ENCODE measurements at places on chromosomes 1 and 21.

DNA sequence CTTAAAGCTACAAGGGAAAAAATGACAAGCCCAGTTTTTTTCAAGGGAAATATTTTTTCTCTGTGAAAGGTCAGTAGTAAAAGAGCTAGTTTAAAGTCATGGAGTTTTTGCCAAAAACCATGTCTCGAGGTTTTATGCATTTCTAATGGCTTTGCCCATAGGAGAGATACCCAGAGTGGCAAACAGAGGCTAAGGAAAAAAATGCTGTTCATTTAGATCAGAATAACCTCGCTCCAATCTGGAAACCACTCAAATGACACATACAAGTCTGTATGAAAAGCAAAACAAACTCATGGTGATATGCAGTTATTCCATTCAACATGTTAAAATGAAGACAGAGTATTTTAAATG, 36.9 kb upstream of the EDEM3 start:
- DNase-seq, result peak; percentile 29

DNA sequence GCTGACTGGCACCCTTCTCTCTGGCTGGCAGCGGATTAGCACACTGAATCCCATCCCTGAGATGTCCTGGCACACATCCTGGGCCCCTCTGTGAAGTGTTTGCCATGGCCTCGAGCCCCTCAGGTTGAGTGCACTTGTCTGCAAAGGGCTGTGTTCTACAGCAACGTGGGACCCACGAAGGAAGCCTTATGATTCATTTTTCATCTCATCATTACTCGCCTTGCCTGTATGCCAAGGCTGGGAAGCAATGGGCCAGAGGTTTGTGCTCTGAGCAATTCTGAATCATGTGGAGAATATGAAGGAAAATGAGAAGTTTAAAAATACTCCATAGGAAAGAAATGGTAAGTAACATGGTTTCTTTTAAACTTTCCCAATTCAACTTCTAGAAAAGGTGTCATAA, 124.8 kb upstream of the LMO4 start:
- peak; percentile 57 for DNase-seq

DNA sequence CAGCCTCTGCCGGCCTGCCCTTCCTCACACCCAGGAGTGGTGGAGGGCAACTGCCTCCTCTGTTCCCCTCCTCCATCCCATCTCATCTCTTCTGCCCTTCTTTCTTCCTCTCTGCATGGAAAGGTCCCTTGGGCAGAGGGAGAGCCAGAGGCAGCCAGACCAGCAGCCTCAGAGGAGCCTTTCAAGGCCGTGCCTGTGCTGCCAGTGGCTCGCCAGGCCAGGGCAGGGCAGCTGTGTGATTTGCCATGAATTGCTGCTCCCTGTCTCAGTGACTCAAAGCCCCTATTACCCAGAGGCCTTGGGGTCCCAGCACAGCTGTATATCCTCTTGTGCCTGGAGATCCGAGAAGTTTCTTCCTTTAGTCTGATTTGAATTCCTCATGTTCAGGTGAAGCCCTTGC, 21.9 kb downstream of the TMCC2 start:
- no peak for DNase-seq

DNA sequence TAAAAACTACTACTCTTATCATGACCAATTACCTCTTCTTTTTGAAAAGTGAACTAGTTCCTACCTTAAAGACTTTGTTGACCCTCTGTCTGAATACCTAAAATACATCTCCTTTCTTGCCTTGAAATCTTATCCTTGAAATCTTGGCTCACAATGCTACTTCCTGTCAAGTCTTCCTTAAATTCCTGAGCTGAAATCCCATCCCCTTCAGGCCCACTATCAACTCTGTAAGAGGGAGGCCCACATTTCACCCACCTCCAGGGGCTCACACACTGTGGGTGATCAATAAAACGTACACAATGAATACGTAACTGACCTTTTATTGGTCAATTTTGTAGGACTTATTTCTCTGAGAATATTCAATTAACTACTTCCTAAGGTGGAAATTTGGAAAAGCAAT, 88.0 kb downstream of the APP start:
- no peak for DNase-seq

GRCh38 chr1:175427625-175428024, 235.0 kb upstream of the KIAA0040 start:
- no peak for DNase-seq

DNA sequence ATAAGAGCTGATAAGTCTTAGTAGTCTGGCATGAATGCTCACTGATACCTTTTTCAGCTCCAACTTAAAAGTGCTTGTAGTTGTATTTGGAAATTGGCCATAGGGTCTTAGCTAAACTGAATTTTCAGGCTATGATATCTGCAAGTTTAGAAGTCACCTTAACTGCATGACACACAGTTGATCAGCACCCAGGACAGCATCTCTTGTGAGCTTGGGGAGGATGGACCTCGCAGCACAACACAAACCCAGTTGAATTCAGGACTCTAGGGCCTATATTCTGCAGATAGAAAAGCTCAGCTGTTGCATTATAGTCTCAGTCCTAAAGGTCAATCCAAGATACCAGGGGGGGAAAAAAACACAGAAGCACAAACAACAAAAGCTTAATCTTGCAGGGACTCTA, 394.3 kb downstream of the KCNH1 start:
- no peak for DNase-seq

DNA sequence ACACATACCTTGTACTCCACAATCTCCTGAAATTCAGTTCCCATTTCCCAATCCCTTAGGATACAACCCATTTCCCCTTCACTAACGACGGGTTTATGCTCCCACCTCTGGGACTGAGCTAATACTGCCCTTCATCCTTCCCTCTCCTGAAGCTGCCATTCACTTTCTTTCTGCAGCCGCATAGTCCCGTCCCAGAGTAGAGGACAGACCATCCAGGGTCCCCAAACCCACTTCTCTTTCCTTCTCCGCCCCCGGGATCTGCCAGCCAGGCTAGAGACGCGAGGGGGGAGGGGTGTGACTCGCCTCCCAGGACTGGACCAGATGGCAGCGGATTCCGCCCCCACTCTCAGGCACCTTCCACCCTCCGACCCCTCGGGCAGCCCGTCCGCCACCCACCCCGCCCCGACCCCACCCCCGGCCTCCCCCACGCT, 679 bp downstream of the ABL2 start:
- DNase-seq, result peak; percentile 58

DNA sequence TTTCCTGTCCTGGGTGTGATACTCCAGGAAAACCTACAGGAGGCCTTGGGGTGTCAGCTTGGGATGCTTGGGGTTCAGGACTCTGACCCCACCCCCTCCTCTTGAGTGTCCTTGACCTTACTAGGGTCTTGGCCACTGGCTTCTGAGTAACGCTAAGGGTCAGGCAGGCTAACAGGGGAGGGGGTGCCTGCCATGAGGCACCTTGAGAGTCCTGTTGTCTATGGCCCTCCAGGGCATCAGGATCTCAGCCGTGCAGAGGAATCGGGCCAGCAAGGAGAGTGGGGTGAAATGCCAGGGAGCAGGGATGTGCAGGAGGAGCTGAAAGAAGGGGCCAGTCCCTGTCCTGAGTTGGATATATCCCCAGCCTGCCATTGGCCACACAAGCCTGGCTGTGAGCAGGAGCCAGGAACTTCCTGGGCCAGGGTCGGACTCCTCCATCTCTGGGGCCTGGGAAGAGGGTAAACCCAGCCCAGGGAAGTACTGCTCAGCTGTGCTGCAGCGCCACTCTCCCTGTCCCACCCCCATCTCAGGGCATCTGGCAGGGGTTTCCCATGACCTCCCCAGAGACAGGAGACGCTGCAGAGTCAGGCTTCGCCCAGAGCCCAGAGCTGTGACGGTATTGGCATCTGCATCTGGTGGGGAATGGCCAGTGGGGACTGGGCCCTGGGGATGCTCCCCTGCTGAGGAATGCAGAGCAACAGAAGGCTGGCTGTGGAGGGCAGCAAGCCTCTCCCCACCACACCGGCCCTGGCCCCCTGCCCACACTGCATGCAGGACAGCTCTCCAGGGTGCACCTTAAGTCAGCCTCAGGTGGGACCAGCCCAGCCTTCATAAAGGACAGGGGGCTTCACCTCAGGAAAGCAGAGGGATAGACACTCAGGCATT, 6.3 kb downstream of the KIF21B start:
- DNase-seq, result no peak

- peak; percentile 85 for DNase-seq
Measured at GRCh38 chr1:28602536-28603439, 10.7 kb downstream of the RAB42 start.

DNA sequence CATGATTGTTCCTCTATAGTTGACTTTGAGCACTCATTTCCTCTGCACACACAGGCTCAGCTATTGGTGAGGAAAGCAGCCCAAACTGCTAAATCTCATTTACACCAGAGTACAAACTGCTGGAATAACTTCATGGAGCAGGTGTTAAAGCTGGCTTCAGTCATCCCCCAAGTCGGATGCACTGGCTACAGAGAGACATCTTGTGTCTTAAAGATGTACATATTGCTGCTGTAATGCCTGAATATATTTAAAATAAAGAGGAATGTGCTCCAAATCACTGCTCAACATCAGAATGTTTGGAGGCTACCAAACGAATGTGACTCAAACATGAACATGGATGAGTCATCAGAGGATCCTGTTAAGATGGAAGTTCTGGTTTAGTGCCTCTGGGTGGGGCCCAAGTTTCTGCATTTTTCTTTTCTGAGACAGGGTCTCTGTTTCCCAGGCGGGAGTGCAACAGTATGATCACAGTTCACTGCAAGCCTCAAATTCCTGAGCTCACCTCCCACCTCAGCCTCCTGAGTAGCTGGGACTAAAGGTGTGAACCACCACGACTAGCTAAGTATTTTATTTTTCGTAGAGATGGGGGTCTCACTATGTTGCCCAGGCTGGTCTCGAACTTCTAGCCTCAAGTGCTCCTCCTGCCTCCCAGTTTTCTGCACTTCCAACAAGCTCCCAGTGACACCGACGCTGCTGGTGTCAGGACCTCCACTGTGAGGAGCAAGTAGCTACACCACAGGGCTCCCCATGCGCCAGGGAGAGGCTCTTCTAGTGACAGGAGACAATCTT, 79.0 kb upstream of the KRTAP19-8 start:
- DNase-seq, result peak; percentile 71
